ENCODE measurements at places on chromosomes 3 and 15. TPM values are rescaled to one million over a fixed set of nuclear protein-coding genes. Genes with fewer than 3 reads are reported as not detected.

The KLHL6 gene
- total RNA-seq = 51.0 TPM

The RTP3 gene
- not detected for total RNA-seq

The COL6A5 gene
- not detected for total RNA-seq

The FXR1 gene
- total RNA-seq = 123 TPM

The ALDH1A3 gene
- not detected for total RNA-seq

The ITIH4 gene
- total RNA-seq = 11.8 TPM

The FAM81A gene
- 0.23 TPM for total RNA-seq

The CEP152 gene
- 31.9 TPM for total RNA-seq

The DAPK2 gene
- total RNA-seq = 0.33 TPM

The CCDC39 gene
- not detected for total RNA-seq

The DPP8 gene
- total RNA-seq = 40.5 TPM

The PLCL2 gene
- 48.4 TPM for total RNA-seq

The NAA50 gene
- total RNA-seq = 84.9 TPM
